Thymus (tissue), 14 donors: ENCODE measurements at places on chromosomes 7 and 10. TPM values are rescaled to one million over a fixed set of nuclear protein-coding genes. Genes with fewer than 3 reads are reported as not detected.

DNA sequence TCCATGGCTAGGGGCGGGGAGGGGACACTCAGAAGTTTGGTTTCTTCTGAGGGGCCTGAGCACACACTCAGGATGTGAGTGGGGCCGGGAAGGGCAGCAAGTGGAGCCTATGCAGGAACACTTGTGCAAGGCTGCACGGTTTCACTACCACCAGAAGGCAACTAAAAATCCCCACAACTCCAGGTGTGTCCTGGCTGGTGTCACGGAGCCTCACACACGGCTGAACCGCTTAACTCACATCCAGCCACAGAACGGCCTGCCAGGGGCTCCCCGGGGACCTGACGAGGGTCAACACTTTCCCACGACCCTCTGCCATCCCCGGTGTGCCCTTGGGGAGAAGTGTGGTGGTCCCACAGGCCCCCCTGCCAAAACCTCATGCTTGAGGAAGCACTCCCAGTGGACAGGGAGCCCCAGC lies 173.9 kb downstream of the ELFN1 start:
- DNase-seq = no peak

- no peak for DNase-seq
Measured at GRCh38 chr7:21983056-21983455, 37.4 kb upstream of the CDCA7L start.

- no peak for DNase-seq
Measured at GRCh38 chr7:7439564-7439963, 96.1 kb downstream of the COL28A1 start.

- no peak for DNase-seq
Measured at GRCh38 chr7:149454006-149454405, 6.9 kb downstream of the ZNF777 start.

DNA sequence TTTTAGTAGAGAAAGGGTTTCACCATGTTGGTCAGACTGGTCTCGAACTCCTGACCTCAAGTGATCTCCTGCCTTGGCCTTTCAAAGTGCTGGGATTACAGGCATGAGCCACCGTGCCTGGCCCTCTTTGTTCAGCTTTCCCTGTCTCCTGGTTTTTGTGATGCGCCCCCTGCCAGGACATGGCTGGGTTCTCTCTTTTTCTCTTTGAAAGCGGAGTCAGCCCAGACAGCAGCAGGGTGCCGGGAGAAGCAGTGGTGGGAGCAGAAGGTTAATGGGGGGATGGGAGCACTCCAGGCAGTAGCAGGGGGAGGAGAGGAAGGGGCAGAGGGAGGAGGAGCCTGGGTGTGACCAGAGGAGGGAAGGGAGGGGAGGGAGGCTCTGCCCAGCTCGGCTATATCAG lies 1.8 kb downstream of the MUC3A start:
- DNase-seq = no peak

- DNase-seq = no peak
Measured at GRCh38 chr7:134892963-134893362, 93.3 kb upstream of the AGBL3 start.

GRCh38 chr7:157306846-157307838 lies 29.7 kb upstream of the DNAJB6 start:
- no peak for DNase-seq

- DNase-seq = no peak
Measured at GRCh38 chr10:108586424-108586823, 1336.9 kb downstream of the XPNPEP1 start.

DNA sequence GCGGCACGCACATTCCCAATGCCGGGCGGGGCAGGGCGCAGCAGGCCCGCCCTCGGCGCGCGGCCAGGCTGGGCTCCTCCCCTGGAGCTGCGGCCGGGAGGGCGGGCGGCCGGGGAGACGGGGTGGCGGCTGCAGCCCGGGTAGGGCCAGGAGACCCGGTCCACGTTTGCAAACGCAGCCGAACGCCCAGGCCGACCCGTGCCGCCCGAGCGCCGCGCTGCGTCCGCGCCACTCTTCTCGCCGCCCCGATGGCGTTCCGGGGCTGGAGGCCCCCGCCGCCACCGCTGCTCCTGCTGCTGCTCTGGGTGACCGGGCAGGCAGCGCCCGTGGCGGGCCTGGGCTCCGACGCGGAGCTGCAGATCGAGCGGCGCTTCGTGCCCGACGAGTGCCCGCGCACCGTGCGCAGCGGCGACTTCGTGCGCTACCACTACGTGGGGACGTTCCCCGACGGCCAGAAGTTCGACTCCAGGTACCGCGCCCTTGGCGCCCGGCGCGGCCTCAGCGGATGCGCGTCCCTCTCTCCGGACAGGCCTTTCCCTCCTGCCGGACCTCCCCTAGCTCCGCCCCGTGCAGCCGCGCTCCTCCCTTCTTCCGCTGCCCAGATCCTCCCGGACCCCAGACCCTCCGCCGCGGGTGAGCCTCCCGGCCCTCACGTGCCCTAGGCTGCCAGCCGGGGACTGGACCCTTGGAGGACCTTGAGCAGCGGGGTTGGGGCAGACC lies at the start of gene FKBP9:
Gene FKBP9, plus strand, starts transcription at position 115 of the 720 bp plus-strand sequence. Its CDS starts 134 bp downstream, at position 249.
- no peak for DNase-seq

DNA sequence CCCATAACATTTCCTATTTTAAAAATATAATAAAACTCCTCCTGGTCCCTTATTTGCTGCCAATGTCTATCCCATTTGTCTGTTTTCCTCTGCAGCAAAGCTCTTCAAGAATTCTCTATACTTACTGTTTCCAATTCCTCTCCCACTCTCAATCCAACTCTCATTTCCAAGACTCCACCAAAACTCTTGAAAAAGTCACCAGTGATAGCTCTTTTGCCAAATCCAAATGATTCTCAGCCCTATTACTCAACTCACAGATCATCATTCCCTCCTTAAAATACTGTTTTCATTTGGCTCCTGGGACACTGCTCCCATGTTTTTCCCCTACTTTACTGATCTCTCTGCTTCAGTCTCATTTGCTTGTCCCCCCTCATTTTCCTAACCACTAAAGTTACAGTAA lies 139.4 kb downstream of the HIBADH start:
- DNase-seq = no peak

DNA sequence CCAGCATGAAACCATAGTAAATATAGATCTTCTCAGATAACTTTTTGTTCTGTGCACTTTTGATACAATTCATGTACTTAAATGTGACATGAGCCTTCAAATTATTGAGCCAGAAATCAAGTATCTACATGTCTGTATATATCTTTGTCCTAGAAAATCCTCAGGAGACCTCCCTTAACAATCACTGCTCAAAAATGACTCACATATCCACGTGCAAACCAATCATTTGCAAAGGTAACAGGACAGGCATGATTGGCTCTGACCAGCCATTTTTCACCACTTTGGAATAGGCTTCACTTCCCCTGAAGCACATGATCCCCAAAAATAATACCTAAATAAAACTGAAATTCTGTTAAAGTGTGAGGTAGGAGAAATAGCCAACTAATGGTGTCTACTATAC lies 902.5 kb downstream of the PCDH15 start:
- no peak for DNase-seq

GRCh38 chr10:6044060-6044459 lies 18.1 kb downstream of the IL2RA start:
- no peak for DNase-seq

The CDK14 gene
- total RNA-seq = 9.0 TPM

The BHLHA15 gene
- total RNA-seq = not detected

The NODAL gene
- 0.28 TPM for total RNA-seq

The STK31 gene
- total RNA-seq = 0.42 TPM

The PDLIM1 gene
- 18.2 TPM for total RNA-seq

The OR2A12 gene
- not detected for total RNA-seq

The PON1 gene
- 11.7 TPM for total RNA-seq

The FAM221A gene
- 4.9 TPM for total RNA-seq

The PIK3CG gene
- total RNA-seq = 22.4 TPM

The SLC18A3 gene
- total RNA-seq = not detected

The EN2 gene
- under 0.01 TPM for total RNA-seq
